Stimulated activated CD8-positive, alpha-beta memory T cell treated with anti-CD3 and anti-CD28 coated beads, Interleukin-15, amount 100 ng/mL, for 4 hours (primary cell): ENCODE measurements at places on chromosomes 6 and 20.

DNA sequence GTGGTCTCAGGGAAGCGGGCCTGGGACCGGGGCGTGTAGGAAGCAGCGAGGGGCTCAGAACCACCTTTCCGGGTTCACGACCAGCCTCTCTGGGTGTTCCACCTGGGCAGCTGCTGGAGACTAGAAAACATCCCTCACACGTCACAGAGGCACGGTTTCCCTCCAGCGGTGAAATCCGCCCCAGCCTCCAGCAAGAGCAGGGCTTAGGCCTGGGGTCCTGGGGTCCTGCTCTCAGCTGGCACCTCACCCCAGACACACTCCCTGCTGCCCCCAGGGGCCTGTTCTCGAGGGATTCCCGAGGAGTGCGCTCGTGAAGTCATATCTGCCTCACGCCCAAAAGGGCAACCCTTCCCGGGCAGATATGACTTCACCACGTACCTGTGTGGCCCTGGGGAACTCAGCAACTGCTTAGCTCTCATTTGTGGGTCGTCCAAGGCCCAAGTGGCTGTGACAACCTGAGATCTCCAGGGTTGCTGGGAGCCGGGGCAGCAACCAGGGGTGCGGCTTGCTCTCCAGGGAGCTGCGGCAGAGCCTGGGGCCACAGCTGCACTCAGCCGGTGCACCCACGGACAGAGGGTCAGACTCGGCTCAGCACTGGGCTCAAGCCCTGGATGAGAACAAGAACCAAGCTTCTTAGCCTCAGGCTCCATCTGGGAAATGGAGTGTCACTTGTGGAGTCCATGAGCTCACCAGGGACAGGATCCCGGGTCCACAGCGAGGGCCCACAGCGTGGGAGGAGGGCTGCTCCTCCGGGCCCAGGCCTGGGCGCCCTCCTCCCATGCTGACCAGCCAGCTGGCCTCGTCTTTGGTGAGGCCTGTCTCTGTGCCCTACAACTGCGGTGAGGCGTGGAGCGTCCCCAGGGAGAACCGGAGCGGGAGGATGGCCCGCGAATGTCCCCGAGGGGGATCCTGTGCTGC, 661 bp downstream of the FNDC11 start:
- no peak for DNase-seq

GRCh38 chr6:170048615-170049256, 242.1 kb downstream of the DLL1 start:
- DNase-seq: no peak

GRCh38 chr6:45813943-45814342, 201.7 kb downstream of the CLIC5 start:
- no peak for DNase-seq

GRCh38 chr6:152085451-152085921, 278.0 kb downstream of the ESR1 start:
- no peak for DNase-seq

GRCh38 chr6:122610690-122611455, 668 bp downstream of the PKIB start:
- DNase-seq: no peak

DNA sequence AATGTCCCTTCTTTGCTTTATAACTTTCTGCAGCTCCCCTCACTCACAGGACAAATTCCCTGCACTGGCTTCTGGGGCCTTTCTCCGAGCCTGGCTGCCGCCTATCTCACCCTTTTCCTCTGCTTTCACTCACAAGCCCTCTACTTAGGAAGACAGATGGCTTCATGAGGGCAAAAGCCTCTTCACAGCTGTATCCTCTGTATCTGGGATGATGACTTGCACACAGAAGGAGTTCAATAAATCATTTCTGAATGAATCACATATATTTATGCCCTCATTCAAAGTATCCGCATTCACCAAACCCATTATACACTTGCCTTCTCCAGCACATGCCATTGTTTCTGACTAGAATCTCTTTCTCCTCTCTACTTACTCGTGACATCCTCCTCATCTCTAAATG, 159.0 kb upstream of the RIPOR2 start:
- no peak for DNase-seq

- DNase-seq: no peak
Measured at GRCh38 chr6:7550433-7550801, 8.9 kb downstream of the DSP start.

DNA sequence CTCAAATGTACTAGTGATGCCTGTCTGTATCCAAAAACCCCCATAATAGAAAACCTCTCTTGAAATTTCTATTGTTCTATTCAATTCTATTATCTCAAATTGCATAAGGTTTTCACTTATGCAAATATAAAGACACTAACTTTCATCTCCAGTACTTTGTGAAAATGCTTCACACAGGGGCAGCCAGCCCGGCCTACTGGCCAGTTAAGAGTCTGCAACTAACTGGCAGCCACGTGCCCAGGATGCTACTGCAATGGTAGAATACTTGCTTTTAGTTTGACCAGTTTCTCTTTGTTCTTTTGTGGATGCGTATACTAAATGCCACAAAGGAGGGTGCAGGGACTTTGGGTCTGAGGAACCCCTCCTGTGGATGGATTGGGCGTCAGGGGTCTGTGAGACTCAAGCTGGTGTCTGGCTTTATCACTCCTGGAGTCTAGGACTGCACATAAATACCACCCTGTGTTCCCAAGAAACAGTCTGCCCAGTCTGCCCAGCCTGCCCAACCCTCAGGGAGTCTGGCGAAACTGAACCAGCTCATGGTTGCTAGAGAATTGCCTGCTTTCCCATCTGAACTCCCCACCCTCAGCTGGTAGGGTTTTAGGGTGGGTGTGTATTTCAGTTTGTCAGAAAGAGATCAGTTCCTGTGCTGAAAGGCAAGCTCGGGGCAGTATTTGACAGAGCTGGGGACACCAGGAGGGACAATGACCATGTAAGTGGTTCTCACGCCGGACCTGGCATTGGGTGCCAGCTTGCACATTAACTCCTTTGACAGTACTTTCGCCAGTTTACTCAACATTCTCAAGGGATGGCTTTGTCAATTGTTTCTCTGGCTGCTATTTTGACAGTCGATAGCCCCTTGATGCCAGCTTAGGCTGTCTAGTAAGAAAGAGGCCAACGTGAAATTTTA, 558.2 kb upstream of the JAG1 start:
- DNase-seq: no peak

- DNase-seq: no peak
Measured at GRCh38 chr6:41960028-41960427, 18.4 kb upstream of the CCND3 start.

GRCh38 chr6:41122918-41123317, 31.2 kb downstream of the TREML1 start:
- DNase-seq: no peak

GRCh38 chr20:58889798-58890517, 37.4 kb downstream of the GNAS start:
- no peak for DNase-seq

DNA sequence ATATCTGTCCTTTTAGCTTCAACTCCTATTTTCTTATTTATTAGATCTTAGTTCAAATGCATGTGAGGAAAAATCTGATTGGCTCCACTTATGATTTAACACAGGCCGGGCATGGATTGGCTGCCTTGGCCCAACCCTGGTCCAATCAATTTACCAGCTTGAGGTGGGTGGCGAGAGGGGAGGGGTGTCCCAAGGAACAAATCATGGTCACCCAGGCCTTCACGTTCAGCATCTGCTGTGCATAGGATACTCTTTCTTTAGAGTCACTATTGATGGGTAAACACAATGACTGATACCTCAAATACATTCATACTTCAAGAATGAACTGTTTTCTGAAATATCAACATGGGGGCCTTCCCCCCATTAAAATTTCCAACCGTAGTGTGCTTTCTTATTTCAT, 14.9 kb upstream of the BACH2 start:
- DNase-seq: no peak

- DNase-seq: no peak
Measured at GRCh38 chr6:71457929-71458328, 169.3 kb downstream of the OGFRL1 start.

GRCh38 chr6:53495506-53496499, 49.1 kb downstream of the GCLC start:
- no peak for DNase-seq

- DNase-seq: no peak
Measured at GRCh38 chr6:36733300-36733699, 35.7 kb downstream of the RAB44 start.

DNA sequence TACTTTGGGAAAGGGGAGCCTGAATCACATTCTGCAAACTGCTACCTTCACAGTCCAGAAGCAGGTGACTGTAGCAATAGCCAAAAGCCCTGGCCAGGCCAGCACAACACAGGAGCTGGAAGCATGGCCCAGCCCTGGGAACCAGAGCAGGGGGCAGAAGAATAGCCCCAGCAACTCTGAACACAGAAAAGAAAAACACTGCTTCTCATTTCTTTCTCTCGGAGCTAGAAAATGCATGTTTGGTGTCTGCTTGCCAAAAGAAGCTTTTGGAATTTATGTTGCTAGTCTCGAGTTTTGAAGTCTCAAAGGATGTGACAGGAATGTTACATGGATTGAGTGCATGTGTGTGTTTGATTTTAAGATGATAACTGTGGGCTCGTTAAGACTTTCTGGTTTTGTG, 79.8 kb upstream of the SCAF8 start:
- no peak for DNase-seq

GRCh38 chr6:169498916-169499513, 202.8 kb downstream of the WDR27 start:
- no peak for DNase-seq

- no peak for DNase-seq
Measured at GRCh38 chr6:5215799-5216198, 45.0 kb downstream of the LYRM4 start.

- DNase-seq: no peak
Measured at GRCh38 chr6:124522335-124522734, 439.9 kb upstream of the RNF217 start.
